ENCODE measurements at places on chromosomes 6 and 20.

DNA sequence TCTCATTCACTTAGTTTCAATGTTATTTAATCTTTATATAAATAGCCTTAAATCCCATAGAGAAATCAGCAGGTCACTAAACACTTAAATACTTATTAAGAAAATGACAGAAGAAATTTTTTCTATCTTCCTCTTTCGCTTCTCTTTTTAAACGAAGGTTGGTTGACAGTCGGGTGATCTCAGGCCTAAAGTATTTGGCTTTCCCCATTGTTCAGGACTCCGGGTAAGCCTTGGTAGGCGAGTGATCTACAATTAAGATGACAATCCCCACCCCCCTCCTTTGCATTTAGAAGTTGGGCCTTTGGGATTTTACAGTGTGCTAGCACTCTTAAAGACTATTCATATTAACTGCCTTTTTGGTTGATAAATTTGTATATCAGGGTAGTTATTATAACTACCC, 19.7 kb upstream of the UTRN start:
- DNase-seq, result no peak

GRCh38 chr6:121436960-121437850, 1.8 kb downstream of the GJA1 start:
- no peak for DNase-seq

GRCh38 chr20:61046721-61047351, 205.2 kb upstream of the CDH4 start:
- DNase-seq, result no peak

DNA sequence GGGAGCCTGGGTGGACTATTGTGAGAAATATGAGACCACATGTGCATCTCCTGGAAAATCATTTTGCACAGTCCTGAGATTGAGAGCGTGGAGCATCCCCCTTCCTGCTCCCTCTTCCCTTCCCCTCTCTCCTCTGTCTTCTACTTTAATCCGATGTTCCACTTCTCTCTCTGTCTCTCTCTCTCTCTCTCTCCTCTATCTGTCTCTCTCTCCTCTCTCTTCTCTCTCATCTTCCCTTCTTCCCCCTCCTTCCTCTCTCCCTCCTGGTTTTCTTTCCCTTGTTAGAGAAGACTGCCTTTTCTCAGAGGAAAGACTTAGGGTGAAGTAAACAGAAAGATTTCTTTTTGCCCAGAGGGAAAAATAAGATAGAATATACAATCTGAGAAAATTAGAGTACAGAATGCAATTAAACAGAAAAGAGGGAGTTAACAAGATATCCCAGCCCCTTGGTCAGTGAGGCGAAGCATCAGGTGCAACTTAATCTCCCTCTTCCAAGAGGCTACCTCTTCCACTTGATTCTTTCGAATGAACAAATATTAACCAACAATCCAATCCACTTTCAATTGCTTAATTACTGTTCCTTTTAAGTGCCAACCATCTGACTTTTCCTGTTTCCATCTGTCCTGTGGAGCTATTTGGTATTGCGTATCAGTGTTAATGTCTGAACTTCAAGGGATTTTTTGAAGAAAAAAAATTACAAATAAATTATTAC, 14.6 kb downstream of the KHDC1 start:
- DNase-seq, result no peak
